ENCODE measurements at places on chromosomes 4 and X.
A peak's percentile ranks its signal among the peaks of the same experiment; 100 is the strongest.

DNA sequence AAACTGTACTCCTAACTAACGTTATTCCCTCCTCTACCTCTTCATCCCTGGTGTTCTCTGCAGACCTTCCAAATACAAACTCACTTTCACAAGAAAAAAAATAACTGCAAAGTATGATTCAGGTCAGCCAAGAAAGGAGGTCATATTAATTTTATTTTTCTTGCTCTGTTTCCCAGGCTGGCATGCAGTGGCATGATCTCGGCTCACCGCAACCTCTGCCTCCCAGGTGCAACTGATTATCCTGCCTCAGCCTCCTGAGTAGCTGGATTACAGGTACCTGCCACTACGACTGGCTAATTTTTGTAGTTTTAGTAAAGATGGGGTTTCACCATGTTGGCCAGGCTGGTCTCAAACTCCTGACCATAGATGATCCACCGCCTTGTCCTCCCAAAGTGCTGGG is 156.6 kb downstream of the CHIC2 start:
- DNase-seq, result no peak

DNA sequence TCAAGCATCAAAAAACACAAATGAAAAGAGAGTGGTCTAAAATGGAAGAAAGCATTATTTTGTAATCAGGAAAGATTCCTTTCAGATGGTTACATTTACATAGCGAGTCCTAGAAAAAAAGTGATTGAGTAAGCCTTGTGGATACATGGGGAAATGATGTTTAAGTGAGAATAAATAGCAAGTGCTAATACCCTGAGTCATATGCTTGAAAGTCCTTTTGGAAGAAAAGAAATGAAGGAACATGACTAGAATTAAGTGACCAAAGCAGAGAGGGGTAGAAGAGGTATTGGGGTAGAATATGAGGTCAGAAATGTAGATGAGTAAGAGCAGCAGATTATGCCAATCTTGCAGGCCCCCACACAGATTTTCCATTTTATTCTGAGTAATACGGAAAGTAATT is 814.8 kb upstream of the GRID2 start:
- DNase-seq, result no peak

DNA sequence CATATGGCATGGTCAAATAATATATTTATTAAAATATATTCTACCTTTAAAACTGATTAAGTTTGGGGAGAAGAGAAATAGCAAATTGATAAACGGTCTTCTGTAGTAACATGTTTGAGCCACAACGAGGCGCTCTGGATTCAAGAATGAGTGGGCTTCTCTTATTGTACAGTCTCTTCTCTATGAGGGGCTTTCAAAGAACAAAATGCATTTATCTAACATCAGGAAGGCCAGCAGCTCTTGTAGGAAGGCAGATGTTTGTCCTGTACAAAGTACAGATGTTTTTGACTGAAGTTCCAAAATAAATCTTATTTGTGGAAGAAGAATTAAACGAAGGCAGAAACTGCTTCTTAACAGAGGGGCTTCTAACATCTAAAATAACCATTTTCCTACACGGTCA is 153.6 kb downstream of the RASL11B start:
- DNase-seq, result peak; percentile 58

GRCh38 chr4:106647451-106647850 is 278.9 kb upstream of the GIMD1 start:
- no peak for DNase-seq

DNA sequence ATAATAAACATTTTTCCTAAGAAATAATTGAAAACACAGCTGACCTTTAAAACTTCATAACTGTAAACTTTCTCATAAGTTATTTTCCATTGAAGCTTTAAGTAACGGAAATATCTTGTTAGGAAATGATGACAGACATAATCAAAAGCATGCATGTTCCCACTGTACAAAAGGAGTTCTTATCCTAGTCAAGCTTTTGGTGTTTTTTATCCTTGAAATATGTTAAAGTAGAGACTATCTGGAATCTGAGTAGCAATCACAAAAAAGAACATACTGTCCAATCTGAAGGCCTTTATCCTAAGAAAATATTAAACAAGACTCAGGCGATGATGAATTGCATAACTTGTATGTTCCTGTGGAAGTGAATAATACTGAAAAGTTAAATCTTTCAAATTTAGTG is 14.4 kb downstream of the GEMIN8 start:
- DNase-seq, result no peak

DNA sequence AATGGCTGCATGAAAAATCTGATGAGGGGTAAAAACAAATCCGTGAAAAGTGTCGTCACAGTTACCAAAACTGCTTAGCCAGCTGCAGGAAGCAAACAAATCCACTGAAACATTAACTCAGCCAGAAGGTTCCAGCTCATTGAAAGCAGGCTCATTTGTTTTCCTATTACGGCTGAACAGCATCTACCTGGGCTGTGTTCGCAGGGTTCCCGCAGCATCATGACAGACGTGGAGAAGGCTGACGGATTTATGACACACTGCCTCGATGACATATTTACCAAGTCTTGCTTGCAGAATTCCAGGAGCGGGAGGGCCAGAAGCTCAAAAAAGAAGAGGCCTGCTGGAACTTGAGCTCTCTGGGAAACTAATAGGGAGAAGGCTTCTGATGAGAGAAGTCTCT is 781.1 kb downstream of the RAB28 start:
- no peak for DNase-seq

DNA sequence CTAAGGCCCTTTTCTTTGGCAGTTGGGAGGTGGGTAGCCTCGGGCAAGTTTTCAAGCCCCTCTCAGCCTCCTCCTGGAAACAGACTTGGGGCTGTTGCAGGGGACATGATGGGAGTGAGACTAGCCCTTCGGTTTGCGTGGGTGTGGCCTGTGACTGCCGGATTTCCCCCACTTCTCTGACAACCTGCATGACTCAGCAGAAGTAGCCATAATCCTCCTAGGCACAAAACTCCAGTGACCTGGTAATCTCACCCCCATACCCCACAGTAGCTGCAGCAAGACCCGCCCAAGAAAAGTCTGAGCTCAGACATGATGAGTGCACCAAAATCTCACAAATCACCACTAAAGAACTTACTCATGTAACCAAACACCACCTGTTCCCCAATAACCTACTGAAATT is 433.7 kb upstream of the AMOT start:
- no peak for DNase-seq

DNA sequence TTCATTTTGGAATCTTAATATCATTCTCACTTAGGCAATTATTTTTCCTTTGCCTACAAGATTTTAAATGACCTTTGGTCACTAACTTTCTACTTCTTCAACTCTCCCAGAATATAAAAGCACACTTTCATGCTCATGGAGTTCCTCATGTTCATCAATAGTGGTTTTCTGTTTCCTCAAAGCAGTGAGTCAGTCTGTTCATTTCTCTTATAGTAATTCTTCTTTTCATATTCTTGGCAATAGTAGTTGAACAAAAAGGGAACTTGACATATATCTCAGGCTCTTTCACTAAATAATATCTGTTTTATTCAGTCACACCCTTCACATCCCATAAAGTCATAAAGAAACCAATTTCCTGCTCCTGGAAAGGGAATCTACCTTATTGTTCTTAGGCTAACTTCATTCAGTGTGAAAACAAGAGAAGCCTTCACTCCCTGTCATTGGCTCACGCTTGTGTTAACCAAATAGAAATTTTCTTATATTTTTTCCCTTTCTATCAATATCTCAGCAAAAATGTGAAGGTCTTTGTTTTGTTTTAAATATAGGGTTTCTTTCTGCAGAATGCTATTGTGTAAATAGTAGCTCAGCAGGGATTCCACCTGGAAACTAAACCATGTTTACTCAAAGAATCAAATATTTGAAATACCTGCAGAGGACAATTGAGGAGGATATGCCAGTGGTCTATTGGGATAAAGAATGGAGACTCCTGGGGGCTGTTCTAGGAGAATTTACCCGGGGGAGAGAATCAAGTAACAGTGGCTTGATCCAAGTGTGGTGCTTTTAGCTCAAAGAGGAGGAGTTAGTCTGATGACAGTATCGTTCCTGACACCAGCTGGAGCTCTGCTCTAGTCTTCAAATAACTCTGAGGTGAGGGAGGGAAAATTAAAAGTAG is 13.4 kb upstream of the TNIP3 start:
- no peak for DNase-seq
